HuH-7 (cell line): ENCODE measurements at places on chromosomes 5 and 9.

GRCh38 chr9:4430432-4431261 lies 59.6 kb upstream of the SLC1A1 start:
- DNase-seq: no peak

GRCh38 chr5:148091991-148092964 lies 28.5 kb downstream of the SPINK5 start:
- DNase-seq: no peak

DNA sequence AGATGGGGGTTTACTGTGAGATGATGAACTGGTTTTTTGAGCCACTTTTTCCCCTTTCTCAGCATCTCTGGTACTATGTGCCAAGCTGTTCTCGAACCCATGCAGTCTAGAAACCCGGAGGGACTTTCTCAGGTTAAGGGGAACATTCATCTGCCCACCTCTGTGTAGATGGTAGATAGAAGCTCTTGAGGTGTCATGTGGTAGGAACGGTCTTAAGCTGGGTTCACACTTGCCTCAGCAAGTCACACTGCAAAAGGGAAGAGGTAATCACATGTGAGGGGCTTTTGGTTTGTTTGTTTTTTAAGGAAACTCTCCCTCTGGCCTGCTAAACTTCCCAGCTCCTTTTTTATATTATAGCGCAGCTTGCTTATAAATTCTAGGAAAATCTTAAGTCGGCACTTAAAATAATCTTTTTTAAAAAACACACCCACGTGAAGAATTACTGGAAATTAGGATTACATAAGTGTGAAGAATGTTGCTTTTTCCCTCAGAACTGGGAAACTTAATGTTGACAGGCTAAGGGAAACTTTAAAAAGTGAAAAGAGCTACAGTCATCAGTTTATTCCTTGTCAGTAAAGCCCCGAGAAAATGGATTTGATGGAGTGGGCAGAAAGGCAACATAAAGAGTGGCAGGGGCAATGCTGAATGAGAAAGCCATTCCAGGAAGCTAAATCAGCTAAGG lies 430.3 kb downstream of the ARHGEF28 start:
- DNase-seq: no peak

DNA sequence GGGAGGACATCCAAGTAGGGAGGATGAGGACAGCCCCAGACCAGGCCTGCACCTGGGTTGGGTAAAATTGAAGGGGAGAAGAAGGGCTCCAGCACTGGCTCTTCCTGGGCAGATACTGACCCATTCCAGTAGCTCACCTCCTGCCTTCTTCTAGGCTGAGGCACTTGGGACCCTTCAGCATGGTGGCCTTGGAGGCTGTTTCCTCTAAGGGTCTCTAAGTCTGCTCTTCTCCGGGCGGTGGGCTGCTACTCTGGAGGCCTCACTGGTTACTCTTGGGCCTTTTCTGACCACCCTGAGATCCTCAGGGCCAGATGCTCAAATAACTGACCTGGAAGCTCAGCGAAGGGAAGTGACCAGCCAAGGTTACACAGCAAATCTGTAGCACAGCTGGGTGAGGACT lies 2.8 kb upstream of the TIFAB start:
- DNase-seq: no peak

DNA sequence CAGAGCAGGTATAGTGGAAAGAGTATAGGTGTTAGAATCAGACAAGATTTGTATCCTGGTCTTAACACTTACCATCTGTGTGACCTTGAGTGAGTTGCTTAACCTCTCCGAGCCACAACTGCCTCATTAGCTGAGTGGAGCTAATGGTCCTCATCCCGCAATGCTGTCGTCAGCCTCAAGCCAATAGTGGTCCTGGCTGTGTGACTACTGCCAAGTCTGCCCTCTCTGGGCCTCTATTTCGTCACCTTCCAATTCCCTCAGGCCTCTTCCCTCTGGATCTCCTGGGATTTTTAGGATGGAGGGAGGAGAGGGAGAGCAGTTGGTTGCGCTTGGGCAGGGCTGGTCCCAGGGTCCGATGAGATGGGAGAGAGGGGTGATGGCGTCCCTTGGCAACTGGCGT lies 41.6 kb downstream of the STOM start:
- no peak for DNase-seq

DNA sequence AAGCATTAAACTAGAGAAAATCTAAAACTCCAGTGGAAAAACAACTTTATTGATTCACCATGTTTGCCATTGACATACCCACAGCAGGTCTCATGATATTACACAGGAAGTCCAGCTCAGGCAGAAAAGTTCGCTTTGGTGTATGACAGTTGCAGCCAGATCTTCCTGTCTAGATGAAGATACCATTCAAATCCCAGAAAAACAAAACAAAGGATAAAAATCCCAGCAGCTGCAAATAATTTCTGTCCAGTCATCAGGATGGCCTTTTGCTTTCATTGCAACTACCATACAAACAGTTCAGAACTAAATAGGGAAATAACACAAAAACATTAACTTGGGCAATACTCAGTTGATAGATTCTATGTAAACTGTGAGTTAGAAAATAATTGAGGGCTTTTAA lies 136.0 kb upstream of the NREP start:
- no peak for DNase-seq

- DNase-seq: peak; percentile 58
These were observed 5.2 kb upstream of the TDRD7 start for GRCh38 chr9:97406620-97407177.

- no peak for DNase-seq
These were observed 28.4 kb downstream of the PCDHGC5 start for GRCh38 chr5:141517312-141517711.

DNA sequence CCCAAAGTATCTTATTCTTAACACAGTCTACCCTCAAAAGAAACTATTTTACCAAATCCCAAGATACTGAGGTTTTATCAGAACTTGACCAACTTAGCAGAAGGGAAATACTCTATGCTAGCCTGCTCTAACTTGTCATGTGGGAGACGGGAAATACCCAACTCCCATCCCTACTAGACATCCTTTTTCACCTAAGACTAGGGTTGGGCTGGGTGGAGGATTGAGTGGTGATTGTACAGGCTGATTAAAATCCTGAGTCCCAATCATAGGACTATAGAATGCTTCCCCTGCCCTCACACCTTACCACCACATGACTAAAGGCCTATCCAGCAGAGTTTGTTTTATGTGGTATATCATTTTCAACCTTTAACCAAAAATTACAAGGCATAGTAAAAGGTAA lies 786.5 kb downstream of the TAF11L14 start:
- no peak for DNase-seq

GRCh38 chr5:78893940-78894677 lies 91.0 kb downstream of the ARSB start:
- DNase-seq: no peak

- no peak for DNase-seq
These were observed 444.7 kb downstream of the TLE1 start for GRCh38 chr9:81244631-81245030.

DNA sequence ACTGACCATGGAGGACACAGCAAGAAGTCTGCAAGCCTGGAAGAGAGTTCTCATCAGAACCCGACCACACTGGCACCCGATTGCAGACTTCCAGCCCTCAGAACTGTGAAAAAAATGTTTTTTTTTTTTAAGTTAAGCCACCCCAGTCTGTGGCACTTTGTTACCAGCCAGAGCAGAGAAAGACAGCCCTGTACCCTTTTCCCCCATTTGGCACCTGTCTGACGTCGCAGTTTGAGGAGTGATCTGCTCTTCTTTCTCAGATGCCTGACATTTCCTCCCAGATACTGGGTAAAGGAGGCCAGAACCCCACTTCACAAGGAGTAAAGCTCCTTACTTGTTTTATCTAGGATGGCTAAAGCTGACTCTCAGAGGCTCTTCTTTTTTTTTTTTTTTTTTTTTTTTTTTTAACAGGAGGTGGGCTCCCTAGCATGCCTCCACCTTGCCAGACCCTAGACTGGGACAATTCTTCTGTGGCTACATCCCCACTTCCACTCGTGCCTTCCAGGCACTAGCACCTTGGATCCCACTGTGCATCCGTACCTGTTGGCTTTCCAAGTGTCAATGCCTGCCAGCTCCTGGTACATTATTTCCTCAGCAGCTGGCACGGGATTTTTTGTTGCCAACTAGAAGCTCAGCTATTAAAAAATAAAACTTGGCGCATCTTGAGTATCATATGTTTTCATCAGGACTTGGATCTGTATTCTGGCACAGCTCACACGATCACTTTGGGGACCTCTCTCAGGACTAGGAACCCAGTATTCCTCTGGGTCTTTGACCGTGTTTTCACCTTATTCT lies 14.4 kb downstream of the CAMK4 start:
- DNase-seq: no peak

GRCh38 chr9:120486347-120486746 lies 93.6 kb downstream of the CDK5RAP2 start:
- no peak for DNase-seq

GRCh38 chr5:131491749-131492148 lies 143.3 kb downstream of the RAPGEF6 start:
- DNase-seq: no peak

DNA sequence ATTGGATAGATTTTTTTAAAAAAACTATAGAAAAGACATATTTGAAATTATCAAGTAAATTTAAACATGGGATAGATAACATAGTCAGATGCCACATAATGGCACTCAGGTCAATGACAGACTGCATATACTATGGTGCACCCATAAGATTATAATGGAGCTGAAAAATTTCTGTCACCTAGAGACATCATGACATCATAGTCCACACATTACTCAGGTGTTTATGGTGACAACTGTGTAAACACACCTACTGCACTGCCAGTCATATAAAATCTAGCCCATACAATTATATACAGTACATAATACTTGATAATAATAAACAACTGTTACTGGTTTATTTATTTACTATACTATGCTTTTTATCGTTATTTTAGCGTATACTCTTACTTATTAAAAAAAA lies 58.6 kb downstream of the CPLANE1 start:
- DNase-seq: no peak

- no peak for DNase-seq
These were observed 103.4 kb downstream of the PSD2 start for GRCh38 chr5:139898981-139899380.

DNA sequence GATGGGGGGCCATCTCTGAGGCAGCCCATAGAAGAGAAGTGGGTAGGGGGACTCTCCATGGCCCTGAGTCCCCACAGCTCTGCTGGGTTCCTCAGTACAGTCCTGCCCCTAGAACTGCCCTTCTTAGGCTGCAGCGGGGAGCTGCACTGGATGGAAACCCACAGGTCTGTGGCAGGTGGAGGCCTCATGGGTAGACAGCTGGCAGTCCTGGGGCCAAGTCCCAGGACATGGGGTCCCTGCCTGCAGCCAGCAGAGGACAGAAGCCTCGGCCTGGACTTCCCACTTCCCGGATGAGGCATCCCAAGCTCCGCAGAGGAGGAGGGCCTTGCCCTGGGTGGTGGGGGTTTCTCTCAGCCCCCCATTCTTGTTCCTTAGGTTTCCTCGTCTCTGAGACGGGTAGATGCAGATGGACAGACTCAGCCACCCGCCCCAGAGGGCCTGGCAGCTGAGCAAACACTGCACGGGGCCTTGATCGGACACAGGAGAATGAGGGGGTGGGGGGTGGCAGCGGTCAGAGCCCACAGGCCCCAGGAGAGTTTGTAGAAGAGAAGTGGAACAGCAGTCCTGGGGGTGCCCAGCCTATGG lies 153.8 kb downstream of the C9orf50 start:
- DNase-seq: no peak

DNA sequence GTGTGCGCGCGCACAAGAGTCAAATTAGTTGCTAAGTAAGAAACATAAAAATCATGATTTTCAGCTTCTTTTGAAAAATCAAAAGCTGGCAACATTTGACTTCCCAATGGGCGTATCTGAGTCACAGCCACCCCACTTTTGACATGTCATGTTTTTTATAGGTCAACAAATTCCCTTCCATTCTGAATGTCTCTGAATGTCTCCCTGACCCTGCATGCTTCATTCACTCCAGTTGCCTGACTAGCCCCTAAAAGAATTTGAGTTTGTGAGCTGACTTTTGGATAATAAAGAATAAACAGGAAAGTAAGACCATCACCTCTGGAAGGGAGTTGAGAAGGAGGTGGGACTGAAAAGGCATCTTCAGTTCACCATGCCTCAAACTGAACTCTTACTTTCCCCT lies 20.2 kb upstream of the GLIS3 start:
- no peak for DNase-seq

DNA sequence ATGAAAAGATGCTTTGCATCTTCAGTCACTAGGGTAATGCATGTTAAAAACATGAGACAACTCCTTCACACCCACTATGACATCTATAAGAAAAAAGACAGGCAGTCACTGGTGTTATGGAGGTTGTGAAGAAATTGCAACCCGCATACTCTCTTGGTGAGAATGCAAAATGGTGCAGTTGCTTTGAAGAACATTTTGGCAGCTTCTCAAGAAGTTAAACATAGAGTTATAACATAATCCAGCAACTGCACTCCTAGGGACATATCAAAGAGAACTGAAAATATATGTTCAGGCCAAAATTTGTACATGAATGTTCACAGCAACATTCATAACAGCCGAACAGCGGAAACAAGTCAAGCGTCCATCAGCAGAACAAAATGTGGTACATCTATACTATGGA lies 46.3 kb upstream of the TBC1D9B start:
- DNase-seq: no peak

DNA sequence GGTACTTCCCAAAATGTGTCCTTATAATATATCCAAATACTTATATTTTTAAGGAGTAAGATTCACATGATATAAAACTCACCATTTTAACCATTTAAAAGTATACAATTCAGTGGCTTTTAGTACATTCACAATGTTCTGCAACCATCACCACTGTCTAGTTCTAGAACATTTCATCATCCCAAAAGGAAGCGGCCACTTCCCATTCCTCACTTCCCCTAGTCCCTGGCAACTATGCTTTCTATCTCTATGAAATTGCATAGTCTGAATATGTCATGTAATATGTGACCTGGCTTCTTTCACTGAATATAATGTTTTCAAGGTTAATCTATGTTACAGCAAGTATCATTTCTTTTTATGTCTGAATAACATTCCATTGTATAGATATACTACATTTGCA lies 615.1 kb upstream of the SGCD start:
- no peak for DNase-seq

GRCh38 chr9:113511856-113512761 lies 48.6 kb downstream of the RGS3 start:
- no peak for DNase-seq

GRCh38 chr5:3412146-3412545 lies 183.5 kb upstream of the IRX1 start:
- DNase-seq: no peak

- DNase-seq: no peak
These were observed 3.9 kb upstream of the C5orf58 start for GRCh38 chr5:170228762-170229435.

DNA sequence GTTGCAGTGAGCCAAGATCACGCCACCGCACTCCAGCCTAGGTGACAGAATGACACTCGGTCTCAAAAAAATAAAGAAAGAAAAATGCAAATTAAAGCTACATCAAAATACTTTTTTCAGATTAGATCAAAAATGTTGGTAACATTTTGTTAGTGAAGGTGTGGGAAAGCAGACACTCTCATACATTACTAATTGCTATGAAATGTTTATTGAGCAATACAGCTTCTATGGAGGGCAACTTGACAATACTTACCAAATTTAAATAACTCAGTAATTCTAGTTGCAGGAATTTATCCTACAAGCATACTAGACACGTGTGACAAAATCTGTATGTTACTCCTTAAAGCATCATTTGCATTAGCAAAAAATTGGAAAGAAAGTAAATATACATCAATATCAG lies 4.1 kb downstream of the TRIM23 start:
- no peak for DNase-seq
